ENCODE measurements at places on chromosomes 7 and 10.

- no peak for DNase-seq
These were observed 16.7 kb downstream of the SKIDA1 start for GRCh38 chr10:21508706-21509331.

GRCh38 chr7:102434039-102434486 lies 688 bp downstream of the ORAI2 start:
- DNase-seq, result no peak

DNA sequence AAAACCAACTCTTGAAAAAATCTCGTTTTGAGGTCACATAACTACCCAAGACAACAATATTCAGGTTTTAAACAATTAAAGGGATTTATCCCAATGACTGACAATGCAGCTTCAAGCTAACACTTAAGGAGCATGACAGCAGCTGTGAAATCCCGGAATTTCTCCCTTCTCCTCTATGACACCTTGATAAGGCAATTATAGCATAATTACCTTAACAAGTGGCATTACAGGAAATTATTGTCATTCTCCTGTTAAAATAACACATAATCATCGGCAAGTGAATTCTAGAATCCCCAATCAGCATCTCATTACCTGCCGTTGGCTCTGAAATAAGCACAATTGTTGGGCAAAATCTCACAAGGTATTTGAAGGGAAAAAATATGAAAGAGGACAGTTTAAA lies 417.0 kb upstream of the PFKP start:
- DNase-seq, result no peak

DNA sequence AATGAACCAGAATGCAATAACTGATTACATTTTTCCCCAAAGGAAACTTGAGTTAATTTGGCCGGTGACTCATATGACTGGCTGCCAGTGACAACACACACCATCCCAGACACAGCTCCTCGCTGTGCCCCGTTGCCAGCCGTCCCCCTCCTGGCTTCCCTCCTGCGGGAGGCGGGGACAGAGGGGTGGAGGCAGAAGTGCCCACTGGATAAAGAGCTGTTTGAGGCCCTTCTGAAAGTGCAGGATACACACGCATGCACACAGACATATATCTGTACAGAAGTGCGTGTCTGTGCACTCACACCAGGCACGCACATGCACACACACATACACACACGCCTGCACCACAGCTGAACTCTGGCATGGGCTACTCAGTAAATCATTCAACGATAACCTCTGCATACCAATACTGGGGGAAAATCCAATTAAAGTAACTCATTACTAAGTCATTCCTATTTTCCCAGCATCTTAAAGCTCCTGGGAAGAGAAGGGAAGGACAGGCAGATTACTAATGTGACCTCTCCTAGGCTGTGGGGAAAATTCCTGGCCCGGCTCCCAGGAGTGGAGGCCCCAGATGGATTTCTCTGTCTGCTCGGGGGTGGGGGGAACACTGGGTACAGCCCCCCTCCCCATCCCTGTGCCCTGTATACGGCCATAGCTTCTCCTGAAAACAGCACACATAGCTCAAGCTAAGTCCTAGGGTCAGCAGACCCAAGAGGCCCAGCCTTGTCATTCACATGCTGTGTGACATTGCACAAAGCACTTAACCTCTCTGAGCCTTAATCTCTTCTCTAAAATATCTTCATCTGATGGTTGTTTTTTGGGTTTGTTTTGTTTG lies 52.3 kb upstream of the MYL10 start:
- DNase-seq, result no peak

DNA sequence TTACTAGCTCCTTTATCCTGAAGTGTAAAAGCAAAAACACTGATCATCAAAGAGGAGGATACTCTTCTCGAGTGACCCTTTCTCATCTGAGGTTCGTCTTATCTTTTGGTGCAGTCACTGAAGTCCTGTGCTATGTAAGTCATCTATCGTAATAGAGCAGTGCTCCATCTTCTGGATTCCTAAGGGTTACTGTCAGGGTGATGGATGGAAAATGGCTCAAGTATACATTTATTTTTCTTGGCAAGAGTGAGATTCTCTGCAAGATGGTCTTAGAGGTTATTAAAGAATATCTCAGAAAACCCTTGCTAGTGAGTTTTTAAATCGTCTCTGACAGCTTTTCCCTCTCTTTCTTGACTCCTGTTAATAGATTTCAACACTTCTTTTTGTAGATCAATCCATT lies 12.4 kb downstream of the PRKG1 start:
- no peak for DNase-seq

GRCh38 chr10:119135513-119135881 lies 30.0 kb downstream of the SFXN4 start:
- peak; percentile 42 for DNase-seq

DNA sequence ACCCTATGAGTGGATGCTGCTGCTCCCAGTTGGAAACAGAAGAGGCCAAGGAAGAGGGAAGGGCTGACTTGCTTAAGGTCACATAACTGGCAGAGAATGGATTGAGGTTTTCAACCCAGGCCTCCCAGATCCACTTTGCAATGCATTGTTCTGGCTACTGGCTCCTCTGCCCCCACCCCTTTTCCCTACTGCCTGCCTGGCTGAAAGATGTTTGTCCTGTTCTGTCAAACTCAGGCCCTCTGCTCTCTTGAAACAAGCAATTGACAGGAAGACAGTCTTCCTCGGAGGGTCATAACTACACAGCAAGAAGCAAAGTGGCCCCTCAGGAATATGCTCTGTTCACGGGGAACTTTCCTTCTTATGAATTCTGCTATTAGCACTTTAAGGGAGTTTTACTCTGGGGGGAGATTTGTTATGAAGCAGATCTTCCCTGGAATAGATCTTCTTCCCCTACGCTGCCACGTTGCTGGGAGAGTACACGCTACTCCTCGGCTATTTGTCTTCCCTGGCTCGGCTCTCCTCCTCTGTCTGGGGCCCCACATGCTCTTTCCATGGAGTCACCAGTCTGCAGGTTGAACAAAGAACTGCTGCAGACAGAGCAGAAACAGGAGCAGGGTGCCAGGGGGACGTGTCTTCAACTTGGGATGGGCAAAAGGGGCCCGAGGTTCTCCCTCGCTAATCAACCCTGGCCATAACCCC lies 436.1 kb downstream of the TYW1 start:
- no peak for DNase-seq

DNA sequence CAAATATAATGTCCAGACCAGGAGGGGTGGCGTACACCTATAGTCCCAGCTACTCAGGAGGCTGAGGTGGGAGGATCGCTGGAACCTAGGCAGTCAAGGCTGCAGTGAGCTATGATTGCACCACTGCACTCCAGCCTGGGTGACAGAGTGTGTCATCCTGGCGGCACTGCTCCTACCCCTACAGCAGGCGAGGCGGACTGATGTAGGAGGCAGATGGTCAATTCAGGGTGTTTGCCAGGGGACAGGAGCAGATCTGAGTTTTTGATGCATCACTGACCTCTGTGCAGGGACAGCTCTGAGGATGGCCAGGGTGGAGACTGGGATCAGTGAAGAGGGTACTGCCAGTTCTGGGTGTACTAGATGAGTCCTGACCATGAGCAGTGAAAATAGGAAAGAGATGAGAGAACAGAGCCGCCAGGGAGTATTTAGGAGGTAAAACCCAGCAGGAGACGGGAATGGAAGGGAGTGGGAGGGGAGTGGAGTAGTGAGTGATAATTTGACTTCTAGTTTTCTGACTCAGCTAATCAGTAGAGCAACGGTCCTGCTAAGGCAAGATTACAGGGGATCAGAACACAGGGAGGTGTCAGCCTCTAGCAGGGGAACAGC lies 75.3 kb downstream of the HIP1 start:
- no peak for DNase-seq

- no peak for DNase-seq
These were observed 421.9 kb upstream of the GALNT17 start for GRCh38 chr7:70710011-70710480.

GRCh38 chr7:117157241-117158209 lies 165.3 kb downstream of the WNT2 start:
- no peak for DNase-seq

DNA sequence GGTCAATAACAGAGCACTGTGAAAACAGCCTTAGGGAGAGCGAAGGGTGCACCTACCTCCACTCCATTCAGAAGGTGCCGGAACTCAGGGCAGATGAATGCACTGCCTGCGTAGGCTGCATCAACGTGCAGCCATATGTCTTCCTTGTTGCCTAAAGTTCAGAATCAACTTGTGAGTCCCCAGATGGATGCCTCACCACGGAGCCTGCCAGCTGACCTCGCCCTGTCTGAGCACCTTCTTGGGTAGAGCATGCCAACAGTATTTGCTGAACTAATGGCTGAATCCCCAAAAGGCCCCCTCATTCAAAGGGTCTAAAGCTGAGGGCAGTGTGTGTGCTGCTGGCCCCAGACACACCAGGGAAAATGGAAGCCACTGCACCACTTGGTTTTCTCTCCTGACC lies 48.9 kb upstream of the FIGNL1 start:
- no peak for DNase-seq

DNA sequence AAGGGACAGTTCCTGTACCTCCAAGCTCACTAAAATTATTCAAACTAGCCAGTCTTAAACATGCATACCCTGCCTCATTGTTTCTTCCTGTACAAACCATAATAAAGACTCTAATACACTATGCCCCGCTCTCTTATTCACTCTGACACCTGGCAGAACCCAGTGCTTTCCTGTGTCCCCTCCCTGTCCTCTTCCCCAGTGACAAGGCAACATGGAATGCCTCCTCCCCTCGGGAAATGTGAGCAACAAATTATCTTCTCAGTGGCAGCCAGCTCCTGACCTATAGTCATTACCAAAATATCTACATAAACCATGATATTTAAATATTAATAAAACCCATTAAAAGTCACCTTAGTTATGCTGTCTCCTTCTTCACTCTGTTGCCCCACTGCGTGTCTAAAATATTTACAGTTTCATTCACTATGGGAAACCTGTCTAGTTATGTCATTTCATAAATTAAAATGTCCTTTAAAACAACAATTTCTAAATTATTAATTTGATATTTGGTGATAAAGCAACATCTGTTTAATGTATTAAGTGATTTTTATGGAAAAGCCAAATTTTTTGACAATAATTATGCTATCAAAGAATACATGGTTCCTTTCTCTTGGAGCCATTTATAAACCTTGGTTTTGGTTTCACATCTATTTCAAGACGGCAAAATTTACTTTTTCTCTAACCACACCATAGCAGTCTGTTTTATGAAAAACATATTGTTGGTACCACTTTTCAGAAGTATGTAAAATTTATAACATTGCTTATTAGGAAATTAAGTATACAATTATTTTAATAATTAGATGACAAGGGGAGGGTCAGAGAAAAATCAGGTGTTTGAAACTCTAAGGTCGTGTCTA lies 1355.2 kb downstream of the XPNPEP1 start:
- DNase-seq, result no peak

DNA sequence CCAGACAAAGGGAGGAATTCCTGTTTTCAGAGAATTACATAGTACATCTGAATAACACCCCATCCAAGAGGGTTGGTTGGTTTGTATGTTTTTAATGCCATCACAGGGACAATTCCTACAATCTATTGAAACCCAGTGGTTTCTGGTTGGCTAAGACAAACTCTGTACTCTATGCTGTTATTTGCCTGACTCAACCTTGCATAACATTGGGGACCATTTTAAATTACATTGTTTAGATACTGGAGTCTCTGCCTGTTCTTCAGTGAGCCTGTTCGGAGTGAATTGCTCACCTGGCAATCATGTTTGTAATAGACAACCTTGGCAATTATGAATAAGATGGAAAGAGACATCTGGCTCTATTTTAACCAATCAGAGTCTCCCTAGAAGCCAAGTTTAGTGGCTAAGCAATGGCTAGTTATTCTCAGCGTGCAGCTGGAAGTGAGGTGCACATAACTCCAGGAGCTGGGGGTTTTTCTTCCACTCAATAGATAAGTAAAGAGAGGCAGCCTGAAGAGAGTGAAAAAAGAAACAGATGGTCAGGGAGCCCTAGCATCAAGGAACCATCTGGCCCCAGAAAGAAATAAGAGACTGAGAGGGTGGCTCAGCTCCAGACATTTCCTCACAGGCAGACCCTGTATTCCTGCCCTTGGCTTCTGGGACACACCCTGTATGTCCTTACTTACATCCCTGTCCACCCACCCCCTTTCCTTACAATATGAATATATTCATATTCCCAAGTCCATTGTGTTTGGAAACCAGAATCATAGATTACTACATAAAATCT lies 21.2 kb upstream of the SLC35G1 start:
- no peak for DNase-seq

- DNase-seq, result no peak
These were observed 95.7 kb upstream of the PALS2 start for GRCh38 chr7:24477398-24478136.

GRCh38 chr7:111180338-111180737 lies 89.4 kb downstream of the LRRN3 start:
- no peak for DNase-seq

DNA sequence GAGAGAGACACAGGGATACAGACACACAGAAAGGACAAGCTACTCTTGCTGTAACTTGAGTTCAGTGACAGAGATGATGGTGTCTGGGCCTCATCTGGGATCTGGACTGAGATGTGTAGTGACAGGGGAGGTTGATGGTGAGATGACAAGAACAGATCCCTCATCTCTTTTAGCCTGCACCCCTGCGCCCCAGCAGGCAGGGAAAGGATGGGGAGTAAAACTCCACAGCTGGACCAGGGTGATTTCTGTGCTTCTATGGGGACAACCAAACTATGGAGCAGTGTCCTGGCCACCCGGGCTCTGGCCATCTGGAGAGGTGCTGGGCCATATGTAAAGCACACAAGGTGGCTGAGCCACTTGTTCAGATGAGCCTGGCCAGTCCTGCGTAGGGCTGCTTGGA lies 4.5 kb upstream of the LRRC18 start:
- DNase-seq, result no peak

GRCh38 chr10:17479015-17479615 lies 24.7 kb upstream of the ST8SIA6 start:
- DNase-seq, result no peak

DNA sequence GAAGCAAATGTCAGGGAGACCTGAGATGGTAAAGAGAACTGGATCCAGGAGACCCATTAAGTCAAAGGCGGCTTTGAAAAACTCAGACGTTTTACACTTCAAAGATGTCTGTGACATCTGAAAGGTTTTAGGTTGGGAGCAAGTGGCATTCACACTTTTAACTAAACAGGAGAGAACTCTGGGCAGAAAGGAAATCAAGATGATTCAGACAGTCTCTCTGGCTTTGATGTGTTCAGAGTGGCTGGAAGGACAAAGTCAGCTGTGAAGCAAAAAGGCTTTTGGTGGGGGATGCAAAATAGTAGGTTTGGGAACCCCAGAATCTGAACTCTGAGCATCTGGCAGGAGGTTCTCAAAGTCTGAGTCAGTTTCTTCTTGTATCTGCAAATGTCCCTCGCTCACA lies 66.6 kb downstream of the PRKCQ start:
- peak; percentile 44 for DNase-seq

GRCh38 chr7:11591943-11592342 lies 240.1 kb downstream of the THSD7A start:
- no peak for DNase-seq

- DNase-seq, result no peak
These were observed 251.6 kb downstream of the GATA3 start for GRCh38 chr10:8305876-8306652.

GRCh38 chr10:102208311-102209035 lies 17.6 kb upstream of the ELOVL3 start:
- no peak for DNase-seq
